ENCODE measurements at places on chromosomes 7 and 10. TPM values are rescaled to one million over a fixed set of nuclear protein-coding genes. Genes with fewer than 3 reads are reported as not detected.

Gene CRYGN
- not detected for total RNA-seq

Gene PLPP4
- 3.0 TPM for total RNA-seq

Gene LIPF
- not detected for total RNA-seq

Gene FBXL13
- total RNA-seq = 0.97 TPM

Gene NXPH1
- total RNA-seq = not detected

Gene STOX1
- 1.9 TPM for total RNA-seq

Gene LRRC18
- total RNA-seq = not detected

DNA sequence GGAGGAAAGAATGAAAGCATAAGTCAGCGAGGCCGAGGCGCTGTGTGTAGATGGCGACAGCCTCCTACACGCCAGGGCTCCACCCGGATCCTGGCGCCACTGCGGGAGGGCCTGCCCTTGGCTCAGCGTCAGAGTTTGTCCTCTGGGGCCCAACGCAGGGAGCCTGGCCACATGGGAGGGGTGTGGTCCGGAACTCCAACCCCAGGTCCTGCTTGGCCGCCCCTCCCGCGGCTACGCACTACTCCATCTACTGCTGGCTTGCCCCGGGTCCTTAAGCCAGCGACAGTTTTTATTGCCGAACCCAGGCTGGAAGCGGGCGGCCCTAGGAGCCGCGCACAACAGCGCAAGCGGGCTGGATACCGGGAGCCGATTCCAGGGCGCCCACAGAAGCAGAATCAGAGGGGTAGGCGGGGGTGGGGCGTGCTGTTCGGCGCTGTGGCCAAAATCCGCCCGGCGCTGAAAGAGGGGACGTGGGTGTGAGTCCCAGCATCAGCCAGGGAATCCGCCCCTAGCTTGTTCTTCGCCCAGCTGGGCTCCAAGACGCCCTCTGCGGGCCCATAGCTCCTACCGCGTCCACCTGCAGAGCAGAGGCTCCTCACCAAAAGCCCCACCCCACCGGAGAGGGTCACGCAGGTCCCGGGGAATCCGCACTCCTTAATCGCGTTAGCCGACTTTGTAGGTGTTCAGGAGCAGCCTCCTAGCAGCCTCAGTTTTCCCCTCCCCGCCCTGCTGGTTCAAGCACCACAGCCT lies 4.5 kb downstream of the KAZALD1 start:
- H3K4me1 ChIP-seq = peaks cover 40% of the 10 kb centered on the region
- H3K4me3 ChIP-seq = peak overlapping the region; percentile 83
- peak overlapping the region; percentile 63 for H3K27ac ChIP-seq
- H3K36me3 ChIP-seq = no peaks in the 10 kb centered on the region
- no peaks in the 10 kb centered on the region for H3K27me3 ChIP-seq
- no peak for DNase-seq

GRCh38 chr10:69213591-69214311 lies 6.4 kb upstream of the HKDC1 start:
- H3K27me3 ChIP-seq = no peaks in the 10 kb centered on the region
- no peak for DNase-seq
- no peak overlapping the region for H3K4me3 ChIP-seq
- peaks cover 28% of the 10 kb centered on the region for H3K4me1 ChIP-seq
- H3K36me3 ChIP-seq = peaks cover 4% of the 10 kb centered on the region
- no peak overlapping the region for H3K27ac ChIP-seq

DNA sequence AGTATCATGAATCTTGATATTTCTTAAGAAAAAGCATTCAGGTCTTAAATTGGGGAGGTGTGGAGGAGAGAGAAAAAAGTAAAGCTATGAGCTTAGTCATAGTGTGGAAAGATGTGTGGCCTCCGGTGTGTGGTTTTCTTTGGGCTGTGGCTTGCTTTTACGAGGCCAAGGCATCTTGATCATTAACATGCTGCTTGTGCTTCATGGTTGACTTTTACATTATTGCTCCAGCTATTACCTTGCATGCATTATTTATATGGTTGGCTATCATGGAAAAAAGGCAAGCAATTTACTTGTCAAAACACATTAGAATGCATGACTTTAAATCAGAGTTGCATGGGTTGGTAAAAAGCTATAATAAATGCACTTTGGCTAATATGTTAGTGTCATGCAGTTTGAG lies 300.7 kb upstream of the ADARB2 start:
- no peak overlapping the region for H3K4me3 ChIP-seq
- H3K27me3 ChIP-seq = no peaks in the 10 kb centered on the region
- DNase-seq = no peak
- H3K4me1 ChIP-seq = no peaks in the 10 kb centered on the region
- no peak overlapping the region for H3K27ac ChIP-seq
- peaks cover 3% of the 10 kb centered on the region for H3K36me3 ChIP-seq

GRCh38 chr7:92873776-92874175 lies 37.4 kb upstream of the CDK6 start:
- peaks cover 16% of the 10 kb centered on the region for H3K4me1 ChIP-seq
- H3K36me3 ChIP-seq = peaks cover 8% of the 10 kb centered on the region
- no peak overlapping the region for H3K4me3 ChIP-seq
- H3K27me3 ChIP-seq = no peaks in the 10 kb centered on the region
- H3K27ac ChIP-seq = no peak overlapping the region

DNA sequence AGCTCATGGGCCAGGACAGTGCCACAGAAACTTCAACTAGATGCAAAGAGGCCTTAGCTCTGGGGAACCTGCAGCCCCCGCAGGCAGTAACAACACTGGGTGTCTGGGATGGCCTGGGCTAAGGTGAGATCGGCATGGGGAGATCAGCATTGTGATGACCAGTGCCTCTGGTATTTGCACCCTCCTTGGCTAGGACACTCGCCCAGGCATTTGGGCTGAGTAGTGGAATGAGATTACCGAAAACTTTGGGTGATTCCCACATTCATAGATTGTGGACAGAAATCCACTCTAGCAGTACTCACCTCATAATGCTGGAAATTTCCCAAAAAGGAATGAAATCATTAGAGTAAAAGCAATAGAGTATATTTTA lies 70.6 kb upstream of the ZMIZ2 start:
- H3K27ac ChIP-seq = no peak overlapping the region
- H3K27me3 ChIP-seq = no peaks in the 10 kb centered on the region
- H3K4me1 ChIP-seq = peaks cover 3% of the 10 kb centered on the region
- H3K4me3 ChIP-seq = no peak overlapping the region
- peaks cover 32% of the 10 kb centered on the region for H3K36me3 ChIP-seq
- peak; percentile 74 for DNase-seq

DNA sequence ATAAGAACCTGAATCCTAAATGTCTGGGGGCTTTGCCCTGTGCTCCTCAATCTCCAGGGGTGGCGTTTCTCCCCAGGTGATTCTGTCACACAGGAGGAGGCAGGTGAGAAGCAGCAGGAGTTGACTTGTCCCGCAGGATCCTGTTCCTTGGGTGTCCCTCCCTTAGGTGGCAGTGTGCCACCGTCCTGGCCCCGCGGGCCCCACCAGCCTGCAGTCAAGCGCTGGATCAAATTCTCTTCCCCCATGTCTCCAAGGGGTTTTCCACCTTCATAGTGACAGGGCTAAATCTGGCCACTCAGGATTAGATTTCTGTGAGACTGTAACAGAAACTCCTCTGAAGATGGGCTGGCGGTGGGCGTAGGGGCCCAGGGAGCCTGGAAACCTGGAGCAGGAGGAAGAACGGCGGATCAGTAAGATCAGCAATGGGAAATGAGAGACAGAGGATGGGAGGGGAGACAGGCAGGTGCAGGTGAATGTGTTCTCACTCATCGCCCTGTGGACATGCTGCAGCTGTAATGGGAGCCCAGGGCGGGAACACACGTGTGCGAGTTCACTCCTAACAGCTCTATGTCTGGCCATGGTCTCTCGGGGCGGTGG lies 329.2 kb upstream of the COBL start:
- H3K27ac ChIP-seq = no peak overlapping the region
- no peaks in the 10 kb centered on the region for H3K27me3 ChIP-seq
- H3K4me1 ChIP-seq = no peaks in the 10 kb centered on the region
- H3K36me3 ChIP-seq = no peaks in the 10 kb centered on the region
- H3K4me3 ChIP-seq = no peak overlapping the region

- DNase-seq = no peak
- H3K36me3 ChIP-seq = peaks cover 67% of the 10 kb centered on the region
- no peaks in the 10 kb centered on the region for H3K27me3 ChIP-seq
- H3K4me1 ChIP-seq = peaks cover 77% of the 10 kb centered on the region
- peak overlapping the region; percentile 98 for H3K27ac ChIP-seq
- H3K4me3 ChIP-seq = no peak overlapping the region
Measured at GRCh38 chr7:47292832-47293309, 289.0 kb downstream of the TNS3 start.

GRCh38 chr7:40987571-40987970 lies 715.3 kb downstream of the INHBA start:
- no peak for DNase-seq
- H3K36me3 ChIP-seq = peaks cover 1% of the 10 kb centered on the region
- H3K27me3 ChIP-seq = no peaks in the 10 kb centered on the region

DNA sequence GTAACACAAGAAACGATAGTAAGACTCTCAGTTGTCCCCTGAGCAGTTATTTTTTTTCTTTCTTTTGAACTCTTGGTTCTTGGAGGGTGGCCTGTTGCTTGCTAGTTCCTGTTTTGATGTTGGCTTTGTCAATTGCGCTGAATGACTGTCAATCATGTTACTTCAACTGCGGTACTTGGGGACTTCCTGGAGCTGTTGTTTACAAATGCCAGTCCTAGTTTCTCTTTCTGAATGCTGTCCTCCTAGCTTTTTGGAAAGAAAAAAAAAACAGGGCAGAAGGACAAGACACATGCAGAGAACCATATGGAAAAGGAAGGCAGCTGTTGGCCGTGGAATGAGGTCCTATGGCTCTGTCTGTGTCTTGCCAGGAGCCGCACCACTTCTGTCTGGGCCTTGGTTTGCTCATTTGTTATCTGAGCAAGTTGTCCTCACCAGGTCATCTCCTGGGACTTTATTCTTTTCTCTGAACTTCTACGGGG lies 7.0 kb upstream of the PDCD4 start:
- peak overlapping the region; percentile 74 for H3K27ac ChIP-seq
- H3K4me3 ChIP-seq = no peak overlapping the region
- no peak for DNase-seq
- no peaks in the 10 kb centered on the region for H3K36me3 ChIP-seq
- no peaks in the 10 kb centered on the region for H3K27me3 ChIP-seq

GRCh38 chr7:120805636-120806388 lies 52.1 kb downstream of the TSPAN12 start:
- H3K27me3 ChIP-seq = no peaks in the 10 kb centered on the region
- H3K36me3 ChIP-seq = no peaks in the 10 kb centered on the region
- peaks cover 20% of the 10 kb centered on the region for H3K4me1 ChIP-seq
- no peak for DNase-seq
- H3K4me3 ChIP-seq = no peak overlapping the region

DNA sequence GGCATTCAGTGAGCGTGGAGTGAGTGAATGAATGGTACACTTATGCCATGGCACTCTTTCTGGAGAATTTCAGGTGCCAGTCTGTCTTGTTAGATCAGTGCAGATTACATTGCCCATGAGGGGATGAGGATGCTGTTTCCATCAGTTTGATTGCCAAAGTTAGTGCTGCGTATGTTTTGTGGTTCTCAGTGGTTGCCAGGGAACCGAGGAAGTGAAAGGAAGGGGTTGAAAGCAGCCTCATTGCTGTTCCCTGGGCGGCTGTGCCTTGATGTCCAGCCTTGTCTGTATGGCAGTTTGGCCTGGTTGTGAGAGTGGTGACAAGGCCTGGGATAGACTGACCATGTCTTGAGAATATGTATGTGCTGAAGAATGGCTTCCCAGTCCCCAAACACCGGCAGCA lies 30.2 kb downstream of the WBP1L start:
- no peak for DNase-seq
- peak overlapping the region; percentile 98 for H3K27ac ChIP-seq
- peaks cover 85% of the 10 kb centered on the region for H3K4me1 ChIP-seq
- H3K36me3 ChIP-seq = peaks cover 4% of the 10 kb centered on the region

GRCh38 chr7:107998660-107999480 lies 4.1 kb downstream of the LAMB1 start:
- peak overlapping the region; percentile 88 for H3K27ac ChIP-seq
- peaks cover 23% of the 10 kb centered on the region for H3K36me3 ChIP-seq
- no peak for DNase-seq
- H3K4me1 ChIP-seq = peaks cover 83% of the 10 kb centered on the region
- H3K4me3 ChIP-seq = peak overlapping the region; percentile 95

DNA sequence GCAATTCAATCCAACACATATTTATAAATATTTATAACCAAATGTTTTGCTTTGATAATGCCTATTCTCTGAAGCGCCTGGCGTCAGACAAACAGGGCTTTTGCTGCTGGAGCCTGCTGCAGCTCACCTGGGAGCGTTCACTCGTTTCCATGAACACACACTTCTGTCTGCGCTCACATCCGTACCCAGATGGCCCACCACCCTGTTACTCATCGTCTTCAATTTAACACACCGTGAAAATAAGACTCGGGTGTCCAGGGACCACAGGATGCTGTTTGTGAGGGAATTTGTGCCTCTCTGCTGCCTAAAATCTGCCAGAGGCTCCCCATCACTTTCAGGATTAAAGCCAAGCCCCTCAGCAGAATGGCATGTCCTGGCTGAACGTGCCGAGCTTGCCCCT lies 74.1 kb downstream of the SLIT1 start:
- no peaks in the 10 kb centered on the region for H3K36me3 ChIP-seq
- H3K4me1 ChIP-seq = no peaks in the 10 kb centered on the region
- H3K4me3 ChIP-seq = no peak overlapping the region
- DNase-seq = no peak

DNA sequence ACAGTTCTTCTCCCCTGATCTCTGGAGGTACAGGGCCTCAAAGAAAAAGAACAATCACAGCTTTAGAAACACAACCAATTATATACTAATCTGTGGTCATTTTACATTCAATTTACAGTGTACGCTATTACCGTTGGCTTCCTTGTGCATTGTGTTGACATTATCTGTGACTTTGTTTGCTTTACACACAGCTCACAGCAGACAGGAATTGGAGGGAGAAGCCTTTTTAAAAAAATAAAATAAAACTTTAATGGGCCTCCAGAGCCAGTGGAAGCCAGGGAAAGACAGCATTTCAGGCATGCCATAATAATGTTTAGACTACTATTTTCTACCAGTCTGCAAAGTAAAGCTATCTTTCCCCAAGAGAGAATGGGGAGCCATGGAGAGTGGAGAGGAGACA lies 179.0 kb upstream of the ADO start:
- H3K4me1 ChIP-seq = peaks cover 28% of the 10 kb centered on the region
- H3K27me3 ChIP-seq = no peaks in the 10 kb centered on the region
- no peak for DNase-seq
- H3K4me3 ChIP-seq = no peak overlapping the region
- peak overlapping the region; percentile 82 for H3K27ac ChIP-seq

DNA sequence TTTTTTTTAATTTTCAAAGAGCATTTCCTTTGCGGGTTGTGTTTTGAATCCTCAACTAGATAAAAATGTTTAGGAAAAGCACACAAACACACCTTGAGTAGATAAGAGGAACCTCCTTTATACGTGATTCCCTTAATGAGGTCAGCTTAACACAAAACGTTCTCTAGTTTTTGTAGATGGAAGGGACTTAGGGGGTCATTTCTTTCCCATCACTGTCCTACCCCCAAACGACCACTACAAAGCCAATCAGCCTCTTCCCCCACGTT lies 1.2 kb downstream of the SUV39H2 start:
- H3K4me3 ChIP-seq = peak overlapping the region; percentile 89
- peak overlapping the region; percentile 90 for H3K27ac ChIP-seq
- no peaks in the 10 kb centered on the region for H3K27me3 ChIP-seq

GRCh38 chr10:89064748-89065147 lies 74.2 kb downstream of the FAS start:
- no peak overlapping the region for H3K4me3 ChIP-seq
- no peak for DNase-seq
- no peaks in the 10 kb centered on the region for H3K36me3 ChIP-seq
- H3K27me3 ChIP-seq = peaks cover 35% of the 10 kb centered on the region
- H3K4me1 ChIP-seq = peaks cover 5% of the 10 kb centered on the region

GRCh38 chr7:122944682-122945303 lies 50.7 kb downstream of the TAS2R16 start:
- no peak overlapping the region for H3K27ac ChIP-seq
- no peak overlapping the region for H3K4me3 ChIP-seq
- peaks cover 4% of the 10 kb centered on the region for H3K27me3 ChIP-seq

GRCh38 chr7:149490083-149490760 lies 7.4 kb downstream of the ZNF746 start:
- H3K36me3 ChIP-seq = peaks cover 62% of the 10 kb centered on the region
- H3K4me1 ChIP-seq = peaks cover 7% of the 10 kb centered on the region
- no peaks in the 10 kb centered on the region for H3K27me3 ChIP-seq
- H3K4me3 ChIP-seq = no peak overlapping the region
- H3K27ac ChIP-seq = peak overlapping the region; percentile 29

Data from chondrocyte (in vitro differentiated cells).